Thymus (tissue), 14 donors: ENCODE measurements at places on chromosomes 3 and 15. TPM values are rescaled to one million over a fixed set of nuclear protein-coding genes. Genes with fewer than 3 reads are reported as not detected.

The ACTC1 gene
- polyA plus RNA-seq: 13.3 TPM

The FETUB gene
- polyA plus RNA-seq: 1.8 TPM

The SCG5 gene
- 3.4 TPM for polyA plus RNA-seq

The CFAP91 gene
- 2.8 TPM for polyA plus RNA-seq

The CEMIP gene
- polyA plus RNA-seq: 2.9 TPM
